Thoracic aorta endothelial cell (primary cell): ENCODE measurements at places on chromosomes 7 and 10. TPM values are rescaled to one million over a fixed set of nuclear protein-coding genes. Genes with fewer than 3 reads are reported as not detected.

SH2D4B gene
- total RNA-seq: under 0.01 and 0.07 TPM in 2 replicates

WASL gene
- total RNA-seq: 26.3 and 32.1 TPM in 2 replicates

FAM25A gene
- total RNA-seq: not detected in 2 replicates

PRLHR gene
- not detected in 2 replicates for total RNA-seq

CPN1 gene
- not detected in 2 replicates for total RNA-seq

KLF14 gene
- not detected in 2 replicates for total RNA-seq

CLDN4 gene
- under 0.01 TPM in 1 of 2 replicates, not detected in the other for total RNA-seq

BRAF gene
- total RNA-seq: 37.8 and 41.5 TPM in 2 replicates

GOLGA7B gene
- total RNA-seq: not detected in 2 replicates

GIMAP1 gene
- 10.4 and 10.8 TPM in 2 replicates for total RNA-seq

PLEKHS1 gene
- total RNA-seq: not detected in 2 replicates

ACHE gene
- total RNA-seq: 0.13 and 0.22 TPM in 2 replicates

INSYN2A gene
- total RNA-seq: 0.07 and 0.13 TPM in 2 replicates

PCLO gene
- total RNA-seq: 0.13 and 0.72 TPM in 2 replicates

ABCA13 gene
- total RNA-seq: under 0.01 and 0.07 TPM in 2 replicates

KCP gene
- not detected in 2 replicates for total RNA-seq

MKLN1 gene
- 50.0 and 54.3 TPM in 2 replicates for total RNA-seq

IDI2 gene
- not detected in 2 replicates for total RNA-seq

DTX2 gene
- 5.3 and 6.5 TPM in 2 replicates for total RNA-seq

TLX1 gene
- total RNA-seq: 0.40 TPM in 1 of 2 replicates, not detected in the other

LLCFC1 gene
- total RNA-seq: not detected in 2 replicates

BTBD16 gene
- not detected in 2 replicates for total RNA-seq

HOXA6 gene
- 5.4 TPM in 1 of 2 replicates, not detected in the other for total RNA-seq

ADCY1 gene
- total RNA-seq: 0.40 and 0.43 TPM in 2 replicates

PDSS1 gene
- total RNA-seq: 16.1 and 16.9 TPM in 2 replicates
